Hepatic stellate cell (primary cell): ENCODE measurements at places on chromosomes 5 and 9.

DNA sequence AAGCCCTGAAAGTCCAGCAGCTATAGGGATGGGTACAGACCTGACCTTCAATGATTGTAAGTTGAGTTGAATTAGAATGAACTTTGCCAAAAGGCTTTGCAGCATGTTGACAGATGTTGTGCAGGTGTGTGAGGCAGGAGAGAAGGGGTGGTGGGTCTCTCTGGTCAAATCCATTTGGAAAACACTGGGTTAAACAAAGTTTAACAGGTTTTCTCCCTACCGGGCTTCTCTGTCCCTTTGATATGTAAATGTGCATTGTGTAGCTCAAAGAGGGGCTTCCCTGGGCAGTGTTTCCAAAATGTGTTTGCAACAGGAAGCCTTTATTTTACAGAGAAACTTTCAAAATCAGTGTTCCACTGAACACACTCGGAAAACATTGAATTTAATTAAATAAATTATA lies 72.1 kb upstream of the BRINP1 start:
- DNase-seq = no peak

- peak; percentile 2 for DNase-seq
Measured at GRCh38 chr5:84274585-84275468, 109.9 kb downstream of the EDIL3 start.

- peak; percentile 82 for DNase-seq
Measured at GRCh38 chr9:133103183-133103986, 17.7 kb downstream of the RALGDS start.

GRCh38 chr9:81305561-81306182 lies 383.7 kb downstream of the TLE1 start:
- no peak for DNase-seq

DNA sequence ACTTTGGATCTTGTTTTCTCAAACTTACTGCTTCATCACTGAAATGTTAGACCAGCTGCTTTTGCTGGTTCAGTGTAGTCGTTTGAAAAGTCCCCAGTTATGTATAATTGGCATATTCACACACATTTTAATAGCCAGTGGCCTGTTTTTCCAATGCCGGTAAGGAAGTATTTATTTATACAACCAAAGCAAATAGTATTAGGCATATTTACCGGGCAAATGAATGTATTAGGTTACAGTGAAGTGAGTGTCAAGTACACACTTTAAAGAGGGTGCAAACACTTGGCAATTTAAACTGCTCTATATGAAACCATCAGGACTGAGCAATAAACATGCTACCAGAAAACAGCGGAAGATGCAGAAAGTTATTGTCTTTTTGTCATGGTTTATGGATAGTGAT lies 242.9 kb downstream of the MCTP1 start:
- DNase-seq = no peak
